ENCODE measurements at places on chromosomes 13 and 19.
A peak's percentile ranks its signal among the peaks of the same experiment; 100 is the strongest.

DNA sequence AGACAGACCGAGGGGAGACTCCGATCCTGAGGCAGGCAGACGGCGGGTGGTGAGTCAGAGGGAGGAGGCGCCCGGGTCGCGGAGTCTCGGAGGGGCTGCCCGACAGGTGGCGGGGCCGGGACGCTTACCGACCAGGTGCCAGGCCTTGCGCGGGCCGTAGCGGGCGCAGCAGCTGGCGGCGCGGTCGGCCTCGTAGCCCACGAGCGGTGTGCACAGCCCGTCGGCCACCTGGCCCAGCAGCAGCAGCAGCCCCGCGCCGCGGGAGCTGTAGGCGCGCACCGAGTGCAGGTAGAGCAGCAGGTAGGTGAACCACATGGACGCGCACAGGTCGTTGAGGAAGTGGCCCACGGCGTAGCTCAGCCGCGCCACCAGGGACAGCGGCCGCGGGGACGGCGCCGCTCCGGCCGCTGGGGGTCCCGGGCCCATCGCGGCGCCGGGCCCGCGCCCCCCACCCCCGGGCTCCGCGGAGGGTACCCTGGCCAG lies 367 bp downstream of the MFSD12 start:
- no peak for DNase-seq
- H3K4me3 ChIP-seq = peak overlapping the region; percentile 75

DNA sequence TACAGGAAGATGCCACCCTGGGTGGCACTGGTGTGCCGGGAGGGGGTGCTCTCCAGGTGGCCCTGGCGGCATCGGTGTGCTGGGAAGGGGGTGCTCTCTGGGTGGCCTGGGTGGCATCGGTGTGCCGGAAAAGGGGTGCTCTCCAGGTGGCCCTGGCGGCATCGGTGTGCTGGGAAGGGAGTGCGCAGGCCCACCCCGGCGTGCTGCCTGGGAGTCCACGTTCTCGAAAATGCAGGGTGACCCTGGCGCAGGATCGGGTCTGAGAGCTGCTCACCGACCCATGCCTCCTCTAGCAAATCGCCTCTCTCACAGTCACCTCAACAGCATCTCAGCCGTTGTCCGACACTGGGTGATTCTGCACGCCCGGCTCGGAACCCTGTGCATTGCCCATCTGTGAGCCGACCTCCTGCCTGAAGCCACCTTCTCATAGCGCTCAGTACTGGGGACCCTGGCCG lies 36.4 kb downstream of the RASA3 start:
- H3K4me1 ChIP-seq = no peaks in the 10 kb centered on the region
- no peaks in the 10 kb centered on the region for H3K27me3 ChIP-seq
- H3K4me3 ChIP-seq = no peak overlapping the region
- no peak overlapping the region for H3K27ac ChIP-seq
- no peaks in the 10 kb centered on the region for H3K36me3 ChIP-seq

DNA sequence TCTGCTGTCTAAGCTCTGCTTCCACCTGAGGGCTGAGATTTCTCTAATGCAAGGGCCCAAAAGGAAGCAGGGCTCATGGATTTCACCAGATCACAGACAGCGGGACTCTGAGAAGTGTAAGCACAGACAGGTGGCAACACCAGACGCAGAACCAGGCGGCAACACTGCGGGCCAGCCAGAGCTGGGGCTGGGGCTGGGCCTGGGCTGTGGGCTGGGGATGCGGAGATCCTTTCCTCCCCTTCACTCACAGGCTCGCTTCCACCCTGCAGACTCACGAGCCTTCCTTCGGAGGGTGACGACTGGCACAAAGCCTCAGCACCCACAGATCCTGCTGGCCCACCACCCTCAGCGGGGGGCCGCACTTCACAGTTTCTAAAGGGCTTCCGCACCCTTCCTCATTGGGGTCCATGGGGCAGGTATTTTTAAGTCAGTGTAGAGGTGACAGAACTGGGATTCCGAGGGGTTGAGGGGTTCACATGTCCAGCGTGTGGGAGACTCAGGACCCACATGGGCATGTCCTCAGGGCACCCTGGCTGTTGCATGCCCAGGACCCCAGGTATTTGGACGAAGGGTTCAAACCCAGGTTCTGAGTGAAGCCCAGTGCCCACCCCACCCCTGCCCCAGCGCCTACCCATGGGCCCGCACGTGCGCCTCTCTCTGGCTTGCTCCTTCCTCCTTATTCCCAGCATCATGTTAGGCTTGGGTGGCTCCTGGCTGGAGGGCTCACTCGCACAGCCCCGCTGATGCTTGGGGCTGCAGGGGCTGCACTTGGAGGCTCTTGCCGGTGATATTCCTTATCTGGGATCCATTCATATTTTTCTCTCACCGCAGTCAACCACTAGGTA lies 137.3 kb upstream of the GPR12 start:
- no peaks in the 10 kb centered on the region for H3K36me3 ChIP-seq
- DNase-seq = no peak
- no peak overlapping the region for H3K4me3 ChIP-seq
- H3K27me3 ChIP-seq = peaks cover 15% of the 10 kb centered on the region
- H3K4me1 ChIP-seq = no peaks in the 10 kb centered on the region
- H3K27ac ChIP-seq = no peak overlapping the region

- no peak overlapping the region for H3K4me3 ChIP-seq
- peak; percentile 35 for DNase-seq
- H3K36me3 ChIP-seq = peaks cover 46% of the 10 kb centered on the region
- no peak overlapping the region for H3K27ac ChIP-seq
- H3K4me1 ChIP-seq = peaks cover 6% of the 10 kb centered on the region
Observed at GRCh38 chr19:50046649-50047503, 21.1 kb downstream of the ZNF473 start.

DNA sequence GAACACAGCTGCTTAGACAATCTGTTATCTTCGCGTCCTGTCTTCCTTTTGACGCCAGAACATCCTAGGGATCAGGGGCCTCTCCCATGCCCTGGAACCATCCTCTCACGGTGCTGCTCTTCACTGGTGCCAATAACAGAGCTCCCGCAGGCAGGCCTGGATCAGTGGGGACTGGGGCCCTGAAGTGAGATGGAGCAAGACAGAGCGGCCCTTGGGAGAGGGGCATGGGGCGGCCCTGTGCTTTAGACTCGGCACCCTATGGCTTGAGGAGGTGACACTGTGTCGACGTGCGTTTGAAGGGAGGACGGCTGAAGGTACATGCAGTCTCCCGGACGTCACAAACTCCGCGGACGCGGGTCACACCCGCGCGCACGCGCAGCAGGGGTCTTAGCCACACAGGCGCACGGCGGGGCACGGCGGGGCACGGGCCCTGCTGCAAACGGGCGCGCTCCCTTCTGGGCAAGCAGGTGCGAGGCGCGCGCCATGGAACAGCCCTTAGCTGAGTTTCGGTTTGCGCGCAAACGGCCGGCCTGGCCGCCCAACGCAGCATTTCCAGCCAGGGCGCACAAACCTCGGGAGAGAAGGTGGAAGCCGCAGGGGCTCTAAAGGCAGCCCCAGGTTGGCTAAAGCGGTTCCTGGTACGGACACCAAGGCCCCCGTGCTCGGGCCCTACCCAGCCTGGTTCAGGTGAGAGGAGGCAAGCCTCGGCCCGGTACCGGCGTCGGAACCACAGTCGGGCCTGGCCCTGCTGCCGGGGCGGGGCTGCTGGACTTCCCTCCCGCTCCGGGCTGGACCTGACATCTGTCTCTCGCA lies 16.5 kb upstream of the RNF17 start:
- H3K4me1 ChIP-seq = no peaks in the 10 kb centered on the region
- no peak for DNase-seq
- H3K4me3 ChIP-seq = peak overlapping the region; percentile 72

- H3K27me3 ChIP-seq = no peaks in the 10 kb centered on the region
- no peak overlapping the region for H3K27ac ChIP-seq
- DNase-seq = no peak
- H3K4me1 ChIP-seq = no peaks in the 10 kb centered on the region
- H3K36me3 ChIP-seq = no peaks in the 10 kb centered on the region
Observed at GRCh38 chr19:4823577-4823976, 7.9 kb downstream of the TICAM1 start.

- no peaks in the 10 kb centered on the region for H3K36me3 ChIP-seq
- no peak for DNase-seq
- H3K4me3 ChIP-seq = no peak overlapping the region
- no peaks in the 10 kb centered on the region for H3K27me3 ChIP-seq
Observed at GRCh38 chr19:23554548-23554947, 132.5 kb downstream of the ZNF675 start.

Measured in common myeloid progenitor, CD34-positive (primary cell).